ENCODE measurements at places on chromosomes 2 and 18.
A peak's percentile ranks its signal among the peaks of the same experiment; 100 is the strongest.

GRCh38 chr2:119295688-119296375 lies 70.8 kb downstream of the C2orf76 start:
- no peak for DNase-seq

DNA sequence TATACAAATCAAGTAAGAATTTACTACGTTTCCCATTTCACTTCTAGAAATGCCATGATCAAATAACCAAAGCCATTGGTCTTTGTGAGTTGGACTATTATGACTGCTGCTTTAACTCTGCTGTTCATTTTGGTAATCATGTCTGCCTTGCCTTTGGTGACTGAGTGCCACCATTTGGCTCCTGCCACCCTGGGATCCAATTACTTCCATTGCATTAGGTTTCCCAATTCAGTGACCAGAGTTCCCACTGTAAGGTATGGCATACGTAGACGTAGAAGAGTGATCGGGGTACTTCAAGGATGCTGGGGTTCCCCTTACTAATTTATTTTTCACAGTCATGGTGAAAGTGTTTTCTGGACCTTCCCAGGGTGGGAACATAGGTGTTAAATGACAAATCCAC lies 90.1 kb downstream of the SPIRE1 start:
- no peak for DNase-seq

DNA sequence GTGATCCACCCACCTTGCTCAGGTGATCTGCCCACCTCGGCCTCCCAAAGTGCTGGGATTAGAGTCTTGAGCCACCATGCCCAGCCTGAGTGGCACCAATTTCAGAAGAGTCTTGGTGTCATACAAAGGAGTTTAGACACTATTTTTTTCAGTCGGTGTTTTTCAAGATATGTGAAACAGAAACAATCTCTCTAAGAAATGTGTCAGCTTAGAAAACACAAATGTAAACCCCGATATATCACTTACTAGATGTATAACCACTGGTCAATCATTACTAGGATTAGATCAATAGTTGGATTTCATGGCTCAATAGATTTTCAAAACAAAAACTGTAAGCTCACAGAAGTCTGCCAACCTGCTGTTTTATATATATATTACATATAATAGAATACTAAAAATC lies 67.2 kb upstream of the FRZB start:
- DNase-seq, result no peak

- DNase-seq, result no peak
These were observed 217.8 kb upstream of the NXPH2 start for GRCh38 chr2:138997856-138998517.

GRCh38 chr2:29760008-29760407 lies 161.4 kb downstream of the ALK start:
- DNase-seq, result no peak

- DNase-seq, result no peak
These were observed 18.0 kb downstream of the LRPPRC start for GRCh38 chr2:43977677-43978375.

- peak; percentile 8 for DNase-seq
These were observed 29.0 kb downstream of the SERPINB5 start for GRCh38 chr18:63505566-63506335.

- no peak for DNase-seq
These were observed 180.0 kb upstream of the CXCR4 start for GRCh38 chr2:136297994-136298393.

DNA sequence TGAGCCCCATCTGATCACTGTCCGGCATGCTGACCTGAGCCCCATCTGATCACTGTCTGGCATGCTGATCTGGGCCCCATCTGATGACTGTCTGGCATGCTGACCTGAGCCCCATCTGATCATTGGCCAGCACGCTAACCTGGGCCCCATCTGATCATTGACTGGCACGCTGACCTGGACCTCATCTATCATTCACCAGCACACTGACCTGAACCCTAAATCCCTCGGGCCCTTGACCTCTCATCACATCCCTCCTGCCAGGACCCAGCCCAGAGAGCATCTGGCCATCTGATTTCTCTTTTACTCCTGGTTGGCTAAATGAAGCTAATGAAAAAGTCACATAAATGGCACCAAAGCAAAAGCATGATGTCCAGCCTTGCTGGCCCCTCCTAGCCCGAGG lies 207.1 kb downstream of the NDUFA10 start:
- DNase-seq, result no peak

GRCh38 chr2:134277223-134277622 lies 23.4 kb downstream of the MGAT5 start:
- no peak for DNase-seq

GRCh38 chr2:68901561-68901960 lies 30.4 kb upstream of the BMP10 start:
- no peak for DNase-seq

- no peak for DNase-seq
These were observed 11.7 kb upstream of the NCL start for GRCh38 chr2:231475965-231476364.

- DNase-seq, result peak; percentile 25
These were observed 21.4 kb upstream of the BARD1 start for GRCh38 chr2:214830794-214831346.

- no peak for DNase-seq
These were observed 135.3 kb downstream of the C1D start for GRCh38 chr2:67927501-67927900.

DNA sequence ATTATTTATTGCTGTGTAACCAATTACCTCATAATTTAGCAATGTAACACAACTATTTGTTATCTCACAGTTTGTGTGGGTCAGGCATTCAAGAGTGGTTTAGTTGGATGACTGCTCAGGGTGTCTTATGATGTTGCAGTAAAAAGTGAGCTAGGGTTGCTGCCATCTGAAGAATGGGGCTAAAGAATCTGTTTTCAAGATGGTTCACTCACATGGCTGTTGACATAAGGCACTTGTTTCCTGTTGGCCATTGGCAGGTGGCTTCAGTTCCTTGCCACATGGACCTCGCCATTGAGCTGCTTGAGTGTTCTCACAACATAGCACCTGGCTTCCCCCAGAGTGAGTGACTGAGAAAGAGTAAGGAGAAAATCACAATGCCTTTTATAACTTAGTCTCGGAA lies 123.2 kb downstream of the TMEM17 start:
- no peak for DNase-seq

DNA sequence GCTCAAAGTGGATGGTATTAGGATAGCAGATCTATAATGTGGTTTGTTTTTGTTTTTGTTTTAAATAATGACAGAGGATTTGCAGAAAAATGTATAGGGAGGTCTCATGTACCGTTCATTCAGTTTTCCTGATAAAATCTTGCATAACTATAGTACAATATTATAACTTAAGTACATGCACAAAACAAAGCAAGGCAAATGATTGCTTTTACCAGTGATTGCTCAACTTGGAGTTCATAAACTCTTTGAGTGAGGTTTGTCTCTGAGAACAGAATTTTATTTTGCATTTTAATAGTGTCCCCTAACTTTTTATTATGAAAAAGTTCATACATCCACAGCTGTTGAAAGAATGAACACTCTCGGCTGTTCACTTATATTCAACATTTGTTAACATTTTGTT lies 96.6 kb downstream of the MAP4K4 start:
- DNase-seq, result no peak

DNA sequence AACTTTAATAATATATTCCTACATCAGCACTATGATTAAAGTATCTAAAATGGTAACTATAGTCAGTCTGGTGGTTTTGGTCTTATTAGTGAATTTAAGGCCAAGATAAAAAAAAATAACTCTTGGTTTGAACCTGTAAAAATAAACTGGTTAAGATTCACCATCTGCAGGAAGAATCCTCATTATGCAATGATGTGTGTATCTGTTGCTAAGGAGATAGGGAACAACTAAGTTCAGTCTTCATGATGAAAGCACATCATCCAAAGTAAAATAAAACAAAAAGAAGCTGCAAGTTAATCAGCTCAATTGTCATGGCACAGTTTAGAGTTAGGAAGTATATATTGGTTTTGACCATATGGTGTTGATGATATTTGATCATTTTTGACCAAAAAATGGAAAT lies 466.0 kb downstream of the NYAP2 start:
- DNase-seq, result no peak

- no peak for DNase-seq
These were observed 722.4 kb downstream of the NRXN1 start for GRCh38 chr2:50309503-50309902.

DNA sequence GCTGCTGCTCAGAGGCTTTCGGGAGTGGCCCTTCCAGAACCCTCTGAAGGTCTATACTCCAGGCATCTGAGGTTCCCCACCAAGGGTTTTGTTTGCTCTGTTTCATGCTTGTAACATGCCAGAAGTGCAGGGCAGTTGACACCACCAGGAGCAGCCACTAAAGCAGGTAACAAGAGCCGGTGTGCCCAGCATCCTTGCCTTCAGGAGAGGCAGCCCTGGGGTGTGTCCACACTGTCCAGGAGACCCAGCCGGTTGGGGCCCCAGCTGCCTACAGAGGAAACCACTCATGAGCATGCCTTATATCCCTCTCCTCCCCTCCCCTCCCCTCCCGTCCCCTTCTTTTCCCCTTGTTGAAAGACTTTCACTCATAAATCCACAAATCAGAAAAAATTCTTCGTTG lies 93.1 kb downstream of the CD8B2 start:
- no peak for DNase-seq

- no peak for DNase-seq
These were observed 141.4 kb downstream of the BCL2 start for GRCh38 chr18:63177919-63178821.

DNA sequence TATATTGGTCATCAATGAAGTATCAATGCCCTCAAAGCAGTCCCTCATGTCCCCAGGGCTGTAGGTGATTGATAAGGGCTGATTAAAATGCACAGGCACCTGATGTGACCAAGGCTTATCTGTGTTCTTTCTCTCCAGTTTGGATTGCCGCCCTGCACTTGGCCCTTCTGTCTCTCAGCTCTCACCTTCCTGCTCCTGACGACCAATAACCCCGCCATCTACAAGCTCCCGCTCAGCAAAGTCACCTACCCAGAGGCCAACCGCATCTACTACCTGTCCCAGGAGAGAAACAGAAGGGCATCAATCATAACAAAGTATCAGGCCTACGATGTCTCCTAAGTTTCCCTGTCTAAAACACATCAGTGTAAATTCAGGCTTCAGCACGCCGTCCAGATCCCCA lies 41.8 kb upstream of the SLC14A1 start:
- no peak for DNase-seq

GRCh38 chr2:226860087-226860486 lies 24.2 kb downstream of the RHBDD1 start:
- DNase-seq, result no peak

DNA sequence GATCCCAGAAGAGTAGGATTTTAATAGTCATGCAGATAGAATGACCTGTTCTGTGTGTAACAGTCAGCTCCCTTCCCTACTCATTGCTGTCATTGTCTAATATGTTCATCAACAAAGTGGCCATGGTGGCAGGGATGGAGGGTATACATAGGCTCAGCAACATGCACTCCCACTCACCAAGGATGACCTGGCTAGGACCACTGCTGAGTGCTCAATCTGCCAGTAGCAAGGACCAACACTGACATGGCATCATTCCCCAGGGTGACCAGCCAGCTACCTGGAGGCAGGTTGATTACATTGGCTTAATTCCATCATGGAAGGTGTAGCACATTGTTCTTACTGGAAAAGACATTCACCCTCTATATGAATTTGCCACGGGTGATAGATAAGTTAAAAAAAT lies 401.7 kb upstream of the CELF4 start:
- no peak for DNase-seq

DNA sequence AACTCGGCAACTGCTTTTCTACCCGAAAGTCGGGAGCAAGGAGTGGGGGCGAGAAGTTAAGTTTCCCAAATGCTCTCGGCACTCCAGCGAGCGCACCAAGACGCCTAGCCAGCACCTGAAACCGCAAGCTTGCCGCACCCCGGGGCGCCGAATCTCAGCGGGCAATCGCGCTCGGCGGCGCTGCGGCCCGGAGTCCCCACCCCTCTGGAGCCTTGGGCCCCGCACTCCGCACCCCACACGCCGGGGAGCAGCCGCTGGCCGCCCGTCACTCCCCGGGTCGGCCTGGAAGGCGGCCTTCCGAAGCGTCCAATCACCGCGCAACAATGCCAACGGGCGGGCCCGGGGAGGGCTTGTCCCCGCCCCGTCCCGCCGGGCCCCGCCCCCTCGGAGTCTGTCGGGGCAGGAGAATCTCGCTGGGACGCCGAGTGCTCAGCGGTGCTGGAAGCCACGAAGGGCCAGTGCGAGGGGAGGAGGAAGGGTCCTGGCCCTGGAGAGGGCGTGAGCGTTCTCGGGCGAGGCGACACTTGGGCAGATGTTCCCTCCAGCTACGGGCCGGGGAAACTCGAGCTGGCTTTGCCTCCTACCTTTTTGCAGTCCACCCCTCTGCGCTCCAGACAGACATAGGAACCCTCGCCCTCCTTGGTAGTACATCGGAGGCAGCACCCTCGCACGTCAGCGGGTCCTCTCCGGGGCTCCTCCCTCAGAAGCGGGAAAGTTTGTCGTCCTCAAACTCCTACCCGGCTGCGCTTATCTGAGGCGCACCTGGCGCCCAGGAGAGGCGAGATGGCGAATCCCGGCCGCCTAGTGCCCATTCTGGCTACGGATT lies 1.1 kb upstream of the ZBTB7C start:
- peak; percentile 66 for DNase-seq

DNA sequence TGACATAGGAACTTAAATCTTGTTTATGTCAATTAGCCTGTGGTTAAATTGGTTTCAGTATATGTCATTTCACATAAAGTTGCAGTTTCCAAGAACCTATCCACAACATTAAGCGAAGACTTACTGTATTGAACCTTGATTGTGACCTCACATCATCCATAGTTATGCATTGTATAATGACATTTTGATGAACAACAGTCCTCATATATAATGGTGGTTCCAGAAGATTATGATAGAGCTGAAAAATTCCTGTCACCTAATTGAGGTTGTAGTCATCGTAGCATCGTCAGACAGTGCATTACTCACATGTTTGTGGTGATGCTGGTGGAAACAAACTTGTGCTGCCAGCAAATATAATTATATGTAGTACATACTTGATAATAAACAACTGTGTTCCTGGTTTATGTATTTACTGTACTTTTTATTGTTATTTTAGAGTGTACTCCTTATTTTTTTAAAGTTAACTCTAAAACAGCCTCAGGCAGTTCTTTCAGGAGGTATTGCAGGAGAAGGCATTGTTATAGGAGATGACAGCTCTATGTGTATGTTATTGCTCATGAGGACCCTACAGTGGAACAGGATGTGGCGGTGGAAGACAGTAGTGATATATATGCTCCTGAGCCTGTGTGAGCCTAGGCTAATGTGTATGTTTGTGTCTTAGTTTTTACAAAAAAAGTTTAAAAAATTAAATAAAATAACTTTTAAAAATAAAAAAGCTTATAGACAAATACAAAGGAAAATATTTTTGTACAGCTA lies 56.6 kb downstream of the UBE2E3 start:
- DNase-seq, result no peak

- DNase-seq, result no peak
These were observed 24.7 kb upstream of the NT5C1B start for GRCh38 chr2:18614041-18614440.

GRCh38 chr2:191533693-191534180 lies 144.2 kb upstream of the NABP1 start:
- no peak for DNase-seq

DNA sequence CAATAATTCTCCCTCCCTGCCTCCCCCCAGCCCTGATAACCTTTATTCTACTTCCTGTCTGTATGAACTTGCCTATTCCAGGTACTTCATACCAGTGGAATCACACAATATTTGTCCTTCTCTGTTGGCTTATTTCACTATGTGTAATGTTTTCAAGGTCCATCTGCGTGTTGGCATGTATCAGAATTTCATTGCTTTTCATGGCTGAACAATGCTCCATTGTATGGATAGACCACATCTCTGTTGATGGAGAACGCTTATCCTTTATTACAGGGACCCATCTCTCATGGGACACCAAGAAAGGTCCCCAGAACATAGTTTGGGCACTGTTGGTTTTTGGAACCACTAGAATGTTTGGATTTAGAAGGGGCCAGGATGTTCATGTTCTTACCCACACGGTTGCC lies 40.2 kb downstream of the ATOH8 start:
- DNase-seq, result no peak

Measured in CD4-positive, alpha-beta T cell treated with Interleukin-12 subunit alpha and Interleukin-12 subunit beta, for 1 hour (primary cell).